Activated T-cell treated with anti-CD3 and anti-CD28 coated beads for 24 hours (primary cell): ENCODE measurements at places on chromosomes 1 and 21.

GRCh38 chr1:29320156-29320940 is 84.0 kb downstream of the PTPRU start:
- no peak for DNase-seq

- DNase-seq = no peak
These were observed 131.5 kb upstream of the CTTNBP2NL start for GRCh38 chr1:112264553-112264952.

- no peak for DNase-seq
These were observed 20.3 kb downstream of the ARHGEF10L start for GRCh38 chr1:17559615-17560419.

- peak; percentile 55 for DNase-seq
These were observed 64.9 kb upstream of the FCGR2A start for GRCh38 chr1:161440312-161440894.

- DNase-seq = no peak
These were observed 49.2 kb downstream of the UBR4 start for GRCh38 chr1:19160831-19161230.

GRCh38 chr1:41333146-41333784 is 28.0 kb upstream of the FOXO6 start:
- no peak for DNase-seq

DNA sequence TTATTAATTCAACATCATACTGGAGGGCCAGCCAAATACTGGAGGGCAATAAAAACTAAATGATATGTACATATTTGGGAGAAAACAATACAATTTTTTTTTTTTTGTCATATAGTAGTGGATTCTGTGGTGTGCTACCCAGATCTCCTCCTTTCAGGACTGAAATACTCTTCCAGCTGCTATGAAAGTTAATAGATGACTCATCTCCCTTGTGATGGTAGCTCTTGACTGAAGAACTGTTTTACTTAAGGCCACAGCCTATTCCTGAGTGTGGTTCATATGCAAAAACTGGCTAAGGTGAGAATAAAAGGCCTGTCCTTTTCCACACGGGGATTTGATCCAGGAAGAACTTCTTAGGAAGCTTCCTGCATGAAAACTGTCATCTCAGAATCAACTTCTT is 307.9 kb downstream of the HLX start:
- DNase-seq = no peak

DNA sequence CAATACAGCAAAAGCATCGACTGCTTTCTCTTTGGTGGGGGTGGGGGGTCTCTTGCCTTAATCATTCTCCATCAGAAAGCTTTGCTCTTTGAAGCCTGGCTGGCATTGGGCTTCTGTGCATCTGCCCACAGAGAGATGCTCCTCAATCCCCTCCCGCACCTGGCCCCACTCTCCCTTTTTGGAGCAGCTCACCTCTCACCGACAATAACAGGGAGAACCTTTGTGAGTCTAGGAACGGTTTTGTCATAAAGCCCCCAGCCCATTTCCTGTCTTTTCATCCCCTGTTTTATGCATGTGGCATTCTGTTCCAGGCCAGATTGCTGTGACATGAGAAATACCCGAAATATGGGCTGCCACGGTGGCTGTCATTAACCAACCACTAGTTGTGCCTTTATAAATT is 469.0 kb upstream of the VAMP3 start:
- DNase-seq = no peak

DNA sequence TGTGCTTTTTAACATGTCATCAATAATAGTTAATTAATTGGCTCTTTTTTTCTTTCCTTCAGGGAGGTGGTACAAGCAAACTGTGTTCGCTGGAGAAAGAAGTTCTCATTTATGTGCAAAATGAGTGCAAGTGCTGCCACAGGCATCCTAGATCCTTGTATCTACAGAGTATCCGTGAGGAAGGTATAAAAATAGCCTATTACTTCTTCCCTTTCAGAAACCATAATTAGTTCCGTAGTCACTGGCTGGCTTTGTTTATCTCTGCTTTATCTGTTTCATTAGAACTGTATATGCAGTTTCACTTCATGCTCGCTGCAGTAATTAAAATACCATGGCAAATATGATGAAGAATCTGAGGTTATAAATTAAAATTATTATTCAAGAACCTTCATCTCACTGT is 40.6 kb downstream of the EEIG2 start:
- no peak for DNase-seq

DNA sequence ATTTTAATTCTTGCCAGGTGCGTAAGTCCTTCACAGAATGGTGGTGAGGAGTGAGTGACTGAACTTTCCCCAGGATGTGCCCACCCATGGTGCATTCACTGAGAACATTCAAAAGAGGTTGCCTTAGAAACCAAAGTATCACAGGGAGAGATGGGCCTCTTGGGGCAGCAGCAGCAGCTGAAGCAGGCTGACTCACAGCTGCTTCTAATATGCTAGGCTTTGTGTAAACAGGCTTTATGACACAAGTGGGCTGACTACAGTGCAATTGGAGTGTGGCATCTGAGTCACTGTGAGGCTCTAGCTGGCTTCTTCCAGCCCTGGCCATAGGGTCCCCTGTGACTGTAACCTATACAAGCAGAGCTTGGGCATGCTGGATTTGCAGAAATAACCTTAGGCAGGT is 12.6 kb downstream of the PIGP start:
- no peak for DNase-seq

GRCh38 chr1:225819346-225820192 is 9.6 kb downstream of the EPHX1 start:
- DNase-seq = no peak

DNA sequence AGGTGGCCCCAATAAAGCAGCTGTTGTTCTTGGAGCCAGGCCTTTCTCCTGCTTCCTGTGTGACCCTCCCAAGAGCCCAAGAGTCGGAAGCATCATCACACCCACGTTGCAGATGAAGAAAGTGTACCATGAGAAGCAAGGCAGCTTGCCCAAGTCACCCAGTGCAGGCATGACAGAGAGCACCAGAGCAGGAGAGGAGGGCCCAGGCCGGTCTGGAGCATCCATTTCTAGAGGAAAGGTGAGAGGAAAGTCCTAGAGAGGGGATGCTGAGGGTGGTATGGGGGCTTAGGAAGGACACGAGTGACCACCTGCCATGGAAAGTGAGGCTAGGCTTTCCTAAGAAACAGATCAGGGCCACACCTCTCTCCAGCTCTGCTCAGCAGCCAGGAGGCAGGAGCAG is 47.0 kb downstream of the C1orf198 start:
- DNase-seq = no peak

GRCh38 chr1:68174738-68175113 is 57.6 kb downstream of the WLS start:
- no peak for DNase-seq

DNA sequence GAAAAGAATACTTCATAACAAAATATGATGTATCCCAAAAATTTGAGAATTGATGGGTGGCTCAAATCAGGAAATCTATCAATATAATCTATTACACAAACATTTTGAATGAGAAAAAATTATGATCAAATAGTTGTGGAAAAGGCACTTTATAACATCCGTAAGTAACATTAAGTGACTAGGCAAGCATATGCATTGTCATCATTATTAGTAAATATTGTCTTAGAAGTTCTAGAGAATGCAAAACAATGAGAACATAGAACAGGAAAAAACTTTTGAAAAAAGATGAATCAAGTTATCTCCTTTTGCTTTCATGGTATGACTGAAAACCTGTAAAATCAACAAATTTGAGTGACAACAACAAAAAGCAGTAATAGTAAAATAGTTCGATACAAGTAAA is 42.9 kb downstream of the VCAM1 start:
- DNase-seq = no peak

DNA sequence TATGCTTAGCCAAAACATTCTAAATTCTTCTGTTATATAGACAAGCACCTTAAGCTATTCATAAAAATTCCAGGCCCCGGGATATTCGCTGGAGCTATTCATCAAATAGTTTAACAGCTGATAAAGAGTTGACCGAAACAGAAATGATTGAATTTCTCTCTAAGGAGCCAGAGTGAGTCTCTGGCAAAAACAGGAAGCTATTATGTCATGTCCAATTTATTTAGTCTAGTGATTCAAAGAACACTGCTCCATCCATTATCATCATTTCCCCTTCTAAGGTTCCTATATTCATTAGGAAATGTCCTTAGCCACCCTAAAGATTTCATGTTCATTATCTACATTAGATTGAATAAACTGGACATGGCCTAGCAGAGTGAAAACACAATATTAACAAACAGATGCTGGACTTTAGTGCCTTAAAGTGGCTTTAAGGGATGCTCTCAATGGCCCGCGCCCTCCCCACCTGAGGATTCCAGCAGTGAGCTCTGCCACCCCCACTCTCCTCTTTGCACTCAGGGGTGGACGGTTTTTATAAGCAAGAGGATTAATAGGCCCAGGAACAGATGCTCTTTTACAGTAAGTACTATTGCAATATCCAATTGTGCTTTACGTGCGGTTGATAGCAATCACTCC is 122.1 kb upstream of the RGS1 start:
- DNase-seq = no peak

DNA sequence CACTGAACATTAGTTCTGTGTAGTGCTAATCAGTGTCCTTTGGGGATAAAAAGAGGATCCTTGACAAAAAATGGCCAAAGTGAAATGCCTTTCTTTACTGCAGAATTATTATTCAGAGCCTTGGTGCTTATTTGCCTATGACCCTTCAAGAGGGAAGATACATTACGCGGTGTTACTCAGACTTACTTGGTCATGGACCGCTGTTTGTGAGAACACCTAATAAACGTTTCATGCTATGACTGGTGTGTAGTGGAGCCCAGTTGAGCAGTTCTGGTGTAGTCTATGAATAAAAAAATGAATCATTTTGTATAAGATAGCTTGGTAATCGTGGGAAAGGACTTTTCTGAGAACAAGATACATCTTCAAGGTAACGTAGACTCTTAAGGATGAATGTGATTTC is 8.3 kb downstream of the NFYC start:
- DNase-seq = no peak

- DNase-seq = peak; percentile 11
These were observed 733 bp downstream of the KDM5B start for GRCh38 chr1:202807451-202807925.

DNA sequence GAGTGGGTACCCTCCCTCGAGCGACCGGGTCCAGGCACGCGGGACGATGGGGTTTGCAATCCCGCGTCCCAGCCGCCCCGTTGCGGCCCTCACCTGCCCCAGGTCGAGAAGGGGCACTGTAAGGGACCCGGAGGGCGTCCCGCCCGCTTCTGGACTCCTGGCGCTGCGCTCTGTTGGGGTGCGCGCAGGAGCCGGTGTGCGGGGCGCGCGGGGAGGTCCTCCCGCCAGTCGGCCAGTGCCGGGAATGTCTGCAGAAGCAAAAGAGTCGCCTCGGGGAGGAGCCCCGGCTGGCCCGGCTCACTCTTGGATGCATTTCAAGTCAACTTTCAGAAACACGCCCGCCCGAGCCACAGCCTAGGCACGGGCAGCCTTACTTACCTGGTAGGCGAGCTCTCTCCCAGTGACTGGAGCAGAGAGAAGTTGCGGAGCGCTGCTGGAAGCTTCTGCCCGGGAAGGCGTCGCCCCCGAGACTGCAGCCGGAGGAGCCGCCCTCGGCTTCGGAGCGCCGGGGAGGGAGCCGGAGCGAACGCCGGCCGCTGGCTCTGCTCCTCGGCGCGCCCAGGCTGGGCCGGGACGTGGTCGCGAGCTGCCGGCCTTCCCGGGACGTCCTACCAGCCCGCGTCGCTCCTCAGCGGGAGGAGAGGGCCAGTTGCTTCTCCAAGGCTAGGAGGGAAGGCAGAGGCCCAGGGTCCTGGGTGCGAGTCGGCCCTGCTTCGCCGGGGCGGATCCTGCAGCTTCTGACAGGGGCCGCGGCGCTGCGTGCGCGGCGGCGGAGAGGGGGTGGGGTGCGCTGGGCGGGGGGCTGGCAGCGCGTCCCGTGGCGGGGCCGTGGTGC is at the start of gene LMX1A:
Gene LMX1A, minus strand, starts transcription at position 739 of the 835 bp plus-strand sequence. CDS start 1,156 bp downstream, outside the sequence.
- DNase-seq = no peak

DNA sequence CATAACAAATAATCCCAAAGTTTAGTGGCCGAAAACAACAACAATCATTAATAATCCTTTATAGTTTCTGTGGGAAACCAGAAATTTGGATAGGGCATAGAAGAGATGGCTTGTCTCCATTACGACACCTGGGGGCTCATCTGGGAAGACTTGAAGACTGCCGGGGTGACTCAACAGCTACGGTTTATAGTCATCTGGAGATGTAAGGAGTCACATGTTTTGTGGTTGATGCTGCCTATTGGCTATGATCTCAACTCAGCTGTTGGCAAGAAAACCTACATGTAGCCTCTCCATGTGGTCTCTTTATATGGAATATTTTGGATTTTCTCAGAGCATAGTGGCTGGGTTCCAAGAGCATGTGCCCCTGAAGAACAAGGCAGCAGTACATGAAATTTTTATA is 29.3 kb upstream of the TSPAN2 start:
- DNase-seq = no peak

DNA sequence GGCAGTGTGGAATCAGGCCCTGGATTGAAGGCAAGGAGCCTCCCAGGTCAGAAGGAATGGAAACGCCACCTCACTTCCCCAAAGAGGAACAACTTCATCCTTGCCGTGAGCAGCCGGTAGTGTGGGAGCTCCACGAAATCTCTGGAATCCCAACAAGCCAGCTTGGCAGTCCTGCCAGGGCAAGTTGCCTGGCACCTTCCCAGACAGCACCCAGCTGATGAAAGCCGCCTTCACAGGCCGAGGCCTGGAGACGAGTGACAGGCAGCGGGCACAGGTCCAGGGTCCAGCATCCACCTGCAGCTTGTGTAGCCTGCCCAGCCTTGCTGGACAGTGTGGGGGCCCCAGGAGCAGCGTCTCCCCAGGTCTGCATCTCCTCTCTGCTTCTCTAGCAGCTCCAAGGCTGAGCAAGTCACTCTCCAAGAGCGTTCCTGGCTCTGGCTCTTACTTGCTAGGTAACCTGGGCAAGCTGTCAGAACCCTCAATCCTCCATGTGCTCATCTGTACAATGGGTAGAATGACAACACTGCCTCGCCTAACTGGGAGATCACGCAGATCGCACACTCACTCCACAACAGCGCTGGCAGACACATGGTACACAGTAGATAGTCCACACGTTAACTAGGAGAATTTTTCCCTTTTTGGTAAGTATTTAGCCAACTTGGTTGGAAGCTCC is 43.0 kb downstream of the ACOT7 start:
- no peak for DNase-seq

DNA sequence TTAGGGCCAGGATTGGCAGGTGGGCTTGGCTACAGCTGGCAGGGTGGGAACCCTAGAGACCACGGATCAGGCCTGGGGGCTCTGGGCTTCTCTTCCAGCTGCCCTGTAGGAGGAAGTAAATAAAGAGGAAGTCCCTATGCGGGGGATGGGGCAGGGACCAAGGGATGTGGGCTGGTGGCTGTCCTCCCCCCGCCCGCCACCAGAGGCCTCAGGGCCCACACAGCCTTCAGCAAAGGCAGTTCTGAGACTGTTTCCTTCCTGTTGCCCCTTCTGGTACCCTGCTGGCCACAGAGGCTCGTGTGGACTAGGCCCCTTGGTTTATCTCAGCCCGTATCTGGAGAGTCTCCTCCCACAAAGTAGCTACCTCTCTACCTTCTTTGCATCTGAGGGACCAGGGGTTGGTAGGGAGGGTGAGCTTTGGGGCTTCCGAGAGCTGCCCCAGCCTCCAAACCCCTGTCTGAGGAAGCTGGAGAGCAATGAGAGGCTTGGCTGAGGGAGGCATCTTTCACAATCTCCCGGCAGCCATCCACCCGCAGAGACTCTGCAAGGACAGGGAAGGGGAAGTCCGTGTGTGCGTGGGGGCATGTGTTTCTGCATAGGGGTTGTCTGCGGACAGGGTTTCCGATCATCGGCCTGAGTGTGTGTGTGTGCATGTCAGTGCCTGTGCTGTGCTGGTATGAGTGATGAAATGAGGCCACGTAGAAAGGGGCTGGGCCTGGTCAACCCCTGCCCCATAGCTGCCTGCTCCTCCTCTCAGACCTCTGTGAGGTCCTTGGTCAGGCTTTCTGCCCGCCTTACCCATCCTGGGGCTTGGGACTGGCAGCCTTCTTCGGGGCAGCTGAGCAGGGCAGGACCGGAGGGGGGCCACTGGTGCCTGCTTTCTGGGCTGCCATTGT is 12.5 kb downstream of the RPS6KA1 start:
- DNase-seq = peak; percentile 63
